ENCODE measurements at places on chromosomes 12 and 14.

DNA sequence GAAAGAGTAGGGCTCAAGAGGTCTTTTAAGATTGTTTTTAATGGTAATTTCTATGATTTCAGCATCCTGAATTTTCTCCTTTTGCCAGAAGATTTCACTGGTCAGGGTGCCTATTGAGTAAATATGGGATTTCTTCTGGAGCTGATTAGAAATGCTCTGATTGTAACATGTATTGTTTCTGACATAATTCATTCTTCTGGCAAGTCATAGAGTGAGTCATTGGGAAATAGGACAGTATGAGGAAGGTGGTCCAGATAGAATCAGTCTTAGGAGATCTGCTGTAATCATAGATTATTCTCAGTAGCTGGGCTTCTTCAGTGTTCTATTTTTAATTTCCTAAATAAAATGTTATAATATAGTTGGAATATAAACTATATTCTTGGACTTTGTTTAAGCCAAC is 182.0 kb upstream of the NAV3 start:
- H3K27ac ChIP-seq = no peak overlapping the region
- H3K27me3 ChIP-seq = no peaks in the 10 kb centered on the region
- no peak for DNase-seq
- H3K36me3 ChIP-seq = no peaks in the 10 kb centered on the region

DNA sequence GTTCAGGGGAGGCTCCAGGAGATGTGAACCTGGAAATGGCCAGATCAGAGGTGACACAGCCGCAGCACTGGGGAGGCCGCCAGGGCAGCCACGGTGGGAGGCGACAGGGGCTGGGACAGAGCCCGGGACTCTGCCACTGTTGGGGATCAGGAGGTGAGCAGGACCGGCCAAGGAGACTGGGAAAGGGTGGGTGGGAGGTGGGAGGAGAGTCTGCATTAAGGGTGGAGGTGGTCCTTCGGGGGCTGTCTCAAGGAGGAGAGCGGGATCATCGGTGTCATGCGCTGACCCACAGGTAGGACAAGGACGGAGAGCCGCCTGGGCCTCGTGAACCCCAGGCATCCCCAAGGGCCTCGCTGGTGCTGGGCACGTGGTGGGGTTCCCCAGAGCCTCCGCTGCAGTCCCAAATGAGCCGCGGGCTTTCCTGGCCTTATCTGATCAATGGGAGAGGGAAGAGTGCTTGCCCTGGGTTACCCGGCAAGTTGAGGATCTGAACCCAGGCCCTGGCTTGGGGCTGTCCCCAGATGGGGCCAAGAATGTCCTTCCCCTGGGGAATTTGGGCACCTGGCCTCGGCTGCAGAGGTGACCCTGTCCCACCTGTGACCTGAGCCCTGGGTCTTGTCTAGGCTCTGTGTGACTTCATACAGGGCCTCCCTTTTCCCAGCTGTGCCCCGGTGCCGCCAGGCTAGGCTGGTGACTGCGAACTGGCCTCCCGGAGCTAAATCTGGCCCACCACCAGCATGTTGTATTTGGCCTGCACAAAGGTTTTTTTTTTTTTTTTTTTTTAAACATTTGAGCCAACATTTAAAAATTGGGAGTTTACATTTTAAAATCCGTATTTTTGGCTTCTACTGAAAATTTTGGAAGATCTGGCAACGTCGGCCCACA is 13.2 kb downstream of the BEGAIN start:
- no peaks in the 10 kb centered on the region for H3K36me3 ChIP-seq
- peaks cover 10% of the 10 kb centered on the region for H3K4me1 ChIP-seq
- no peak for DNase-seq
- no peaks in the 10 kb centered on the region for H3K27me3 ChIP-seq
- H3K4me3 ChIP-seq = no peak overlapping the region
- H3K27ac ChIP-seq = no peak overlapping the region

GRCh38 chr12:23742574-23742973 is 206.9 kb downstream of the SOX5 start:
- H3K27me3 ChIP-seq = no peaks in the 10 kb centered on the region
- H3K36me3 ChIP-seq = no peaks in the 10 kb centered on the region
- H3K4me1 ChIP-seq = no peaks in the 10 kb centered on the region
- no peak for DNase-seq
- no peak overlapping the region for H3K27ac ChIP-seq
- H3K4me3 ChIP-seq = no peak overlapping the region

GRCh38 chr12:45587877-45588533 is 141.5 kb upstream of the ARID2 start:
- peaks cover 10% of the 10 kb centered on the region for H3K27me3 ChIP-seq
- no peak overlapping the region for H3K27ac ChIP-seq
- no peaks in the 10 kb centered on the region for H3K36me3 ChIP-seq
- no peak overlapping the region for H3K4me3 ChIP-seq
- no peaks in the 10 kb centered on the region for H3K4me1 ChIP-seq
- no peak for DNase-seq

GRCh38 chr12:24772813-24773212 is 176.1 kb downstream of the BCAT1 start:
- H3K4me1 ChIP-seq = no peaks in the 10 kb centered on the region
- H3K27me3 ChIP-seq = no peaks in the 10 kb centered on the region
- H3K36me3 ChIP-seq = no peaks in the 10 kb centered on the region
- H3K4me3 ChIP-seq = no peak overlapping the region

GRCh38 chr12:3137268-3137781 is 60.1 kb downstream of the TSPAN9 start:
- no peaks in the 10 kb centered on the region for H3K4me1 ChIP-seq
- no peaks in the 10 kb centered on the region for H3K36me3 ChIP-seq
- no peak overlapping the region for H3K27ac ChIP-seq
- no peaks in the 10 kb centered on the region for H3K27me3 ChIP-seq
- DNase-seq = no peak

GRCh38 chr12:122312926-122313325 is 46.6 kb upstream of the VPS33A start:
- H3K36me3 ChIP-seq = peaks cover 35% of the 10 kb centered on the region
- H3K27ac ChIP-seq = no peak overlapping the region
- no peak for DNase-seq
- no peaks in the 10 kb centered on the region for H3K4me1 ChIP-seq

DNA sequence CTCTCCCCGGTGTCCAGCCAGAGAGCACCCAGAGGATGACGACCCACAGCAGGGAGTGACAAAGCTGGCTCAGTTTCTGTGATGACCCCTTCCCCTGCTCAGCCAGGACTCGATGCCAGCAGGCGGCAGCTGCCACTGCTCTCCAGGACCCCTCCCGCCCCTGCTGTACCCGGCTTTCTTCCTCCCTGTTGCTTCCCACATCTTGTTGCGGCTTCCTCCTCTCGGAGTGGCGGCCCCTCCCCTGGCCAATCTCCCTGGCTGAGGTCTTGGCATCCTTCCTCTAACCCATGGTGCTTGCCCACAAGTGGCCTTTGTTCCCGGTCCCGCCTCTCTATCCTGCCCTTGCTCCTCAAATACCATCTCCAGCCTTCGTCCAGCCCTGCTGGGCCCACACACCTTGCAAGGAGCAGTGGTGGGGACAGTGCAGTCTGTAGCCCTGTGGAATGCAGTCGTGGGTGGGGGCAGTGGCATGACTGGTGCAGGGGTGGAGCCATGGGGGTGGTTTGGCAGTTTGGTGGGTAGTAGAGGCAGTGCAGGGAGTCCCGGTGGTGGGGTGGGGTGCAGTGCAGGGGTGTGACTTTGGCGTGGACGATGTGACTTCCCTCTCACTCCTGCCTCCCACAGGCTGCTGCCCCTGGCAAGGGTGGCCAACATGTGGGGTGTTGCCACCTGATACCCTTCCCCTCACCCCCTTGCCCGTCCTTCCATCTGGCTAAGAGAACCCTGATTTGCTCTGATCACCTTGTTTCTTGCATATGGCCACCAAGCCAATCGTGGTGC is 16.3 kb upstream of the BEGAIN start:
- no peak overlapping the region for H3K27ac ChIP-seq
- H3K4me1 ChIP-seq = no peaks in the 10 kb centered on the region
- H3K4me3 ChIP-seq = no peak overlapping the region
- no peaks in the 10 kb centered on the region for H3K27me3 ChIP-seq

DNA sequence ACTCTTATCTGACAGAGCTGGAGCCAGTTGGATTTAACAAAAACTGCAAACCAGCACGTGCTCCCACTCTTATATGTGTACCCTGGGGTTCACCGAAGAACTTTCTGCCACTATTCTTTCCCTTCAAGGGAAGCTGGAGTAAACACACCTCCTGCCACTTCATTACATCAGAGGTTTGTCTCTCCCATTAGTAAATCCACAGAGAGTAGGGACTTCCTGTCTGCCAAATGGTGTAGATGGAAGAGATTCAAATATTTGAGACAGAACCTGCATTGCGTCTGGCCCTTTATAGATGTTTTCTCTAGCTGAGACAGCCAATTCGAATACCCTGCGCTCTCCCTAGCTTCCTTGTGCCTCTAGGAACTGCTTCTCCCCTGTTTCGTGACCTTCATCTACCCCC is 29.1 kb upstream of the AEBP2 start:
- H3K27me3 ChIP-seq = no peaks in the 10 kb centered on the region
- H3K4me3 ChIP-seq = no peak overlapping the region
- H3K36me3 ChIP-seq = no peaks in the 10 kb centered on the region
- no peak for DNase-seq
- no peaks in the 10 kb centered on the region for H3K4me1 ChIP-seq

GRCh38 chr12:98791406-98791805 is 146.3 kb downstream of the APAF1 start:
- no peaks in the 10 kb centered on the region for H3K36me3 ChIP-seq
- no peaks in the 10 kb centered on the region for H3K4me1 ChIP-seq
- no peak overlapping the region for H3K27ac ChIP-seq
- no peak overlapping the region for H3K4me3 ChIP-seq
- no peak for DNase-seq

DNA sequence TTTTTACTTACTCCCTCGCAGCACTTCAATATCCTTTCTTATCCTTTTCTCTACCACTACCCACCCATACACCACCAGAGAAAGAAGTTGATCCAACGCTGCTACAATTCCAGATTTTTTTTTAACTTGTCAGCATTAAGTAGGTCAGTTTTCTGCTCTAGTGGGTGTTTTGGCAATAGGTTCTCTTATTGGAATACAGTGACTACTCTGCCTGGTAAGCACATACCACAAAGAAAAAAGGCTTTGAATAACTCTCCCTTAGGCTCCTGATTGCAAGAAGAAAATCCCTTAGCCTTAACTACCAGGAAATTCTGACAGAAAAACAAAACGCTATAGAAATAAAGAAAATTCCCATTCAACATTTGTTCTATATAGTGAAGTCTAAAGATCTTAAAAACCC is 72.0 kb downstream of the NUMB start:
- H3K4me3 ChIP-seq = no peak overlapping the region
- no peaks in the 10 kb centered on the region for H3K36me3 ChIP-seq
- H3K27me3 ChIP-seq = no peaks in the 10 kb centered on the region

- H3K27ac ChIP-seq = peak overlapping the region; percentile 39
- peak; percentile 78 for DNase-seq
- H3K27me3 ChIP-seq = no peaks in the 10 kb centered on the region
- peak overlapping the region; percentile 29 for H3K4me3 ChIP-seq
These were observed 52.4 kb upstream of the CAPRIN2 start for GRCh38 chr12:30806989-30807694.

DNA sequence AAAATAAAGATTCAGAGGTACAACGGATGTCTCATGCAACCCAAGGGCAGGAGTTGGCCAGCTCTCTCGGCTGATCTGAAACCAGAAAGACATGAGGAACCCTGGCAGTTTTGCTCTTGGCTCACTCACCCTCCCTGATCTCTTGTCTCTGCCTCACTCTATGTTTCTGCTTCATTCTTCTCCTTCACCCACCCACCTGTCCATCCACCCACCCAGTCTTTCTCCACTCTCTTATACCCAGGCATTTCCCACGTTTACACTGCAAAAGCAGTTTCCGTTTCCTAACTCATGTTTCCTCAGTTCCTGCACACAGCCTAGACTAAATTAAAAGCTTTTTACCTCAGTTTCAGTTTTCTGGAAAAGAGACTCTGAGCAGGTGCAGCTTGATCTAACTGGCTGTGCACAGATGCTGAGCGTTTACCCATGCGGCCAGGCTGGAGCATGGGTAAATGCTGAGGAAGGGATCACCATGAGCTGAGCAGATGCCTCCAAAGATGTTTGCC is 157.6 kb downstream of the PRKCH start:
- no peaks in the 10 kb centered on the region for H3K36me3 ChIP-seq
- H3K27me3 ChIP-seq = no peaks in the 10 kb centered on the region

DNA sequence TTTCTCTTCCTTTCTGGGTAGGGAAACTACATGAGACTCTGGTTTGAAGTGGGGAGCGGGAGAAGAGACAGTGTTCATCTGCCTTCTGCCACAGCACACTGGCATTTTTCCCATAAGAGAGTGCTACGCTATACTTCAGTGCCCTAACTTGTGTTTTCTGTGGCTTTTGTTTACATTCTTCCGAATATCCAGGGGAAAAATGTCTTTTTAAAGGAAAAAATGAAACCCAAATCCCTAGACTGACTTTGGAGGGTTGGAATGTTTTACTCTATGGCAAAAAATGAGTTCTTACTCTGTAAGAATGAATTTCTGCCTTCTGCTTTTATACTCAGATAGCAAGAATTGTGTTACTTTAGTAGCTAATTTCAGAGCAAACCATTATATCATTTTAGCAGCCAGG is 88.1 kb upstream of the TMEM263 start:
- H3K36me3 ChIP-seq = no peaks in the 10 kb centered on the region
- no peaks in the 10 kb centered on the region for H3K27me3 ChIP-seq
- H3K4me3 ChIP-seq = no peak overlapping the region
- H3K4me1 ChIP-seq = no peaks in the 10 kb centered on the region
- H3K27ac ChIP-seq = no peak overlapping the region

DNA sequence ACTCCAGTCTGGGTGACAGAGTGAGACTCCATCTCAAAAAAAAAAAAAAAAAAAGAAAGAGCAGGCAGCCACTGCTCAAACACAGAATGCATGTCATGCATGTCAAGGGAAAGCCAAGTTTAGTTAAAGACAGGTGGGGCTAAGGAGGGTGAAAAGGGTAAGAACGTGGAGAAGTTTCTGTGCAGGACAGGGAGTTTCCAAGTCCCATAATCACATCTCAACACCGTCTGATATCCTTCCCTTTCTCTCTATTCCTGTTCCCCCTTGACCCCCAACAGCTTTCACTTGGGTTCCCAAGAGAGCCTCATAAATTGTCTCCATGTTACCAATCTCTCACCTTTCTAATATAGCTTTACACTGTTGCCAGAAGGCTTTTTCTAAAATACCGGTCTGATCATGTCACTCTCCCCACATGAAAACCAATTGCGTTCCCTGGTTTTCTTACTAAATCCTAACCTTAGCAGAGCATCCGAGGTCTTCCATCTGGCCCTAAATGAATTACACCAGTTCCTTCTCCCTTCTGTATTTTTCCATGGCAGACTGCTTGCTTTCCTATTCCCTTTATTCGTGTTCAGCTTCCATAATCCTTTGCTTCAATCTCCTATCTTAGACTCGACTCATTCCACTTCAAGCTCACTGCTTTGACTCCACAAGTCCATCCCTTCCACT is 37.0 kb downstream of the LIMA1 start:
- H3K4me3 ChIP-seq = no peak overlapping the region
- no peak for DNase-seq
- no peaks in the 10 kb centered on the region for H3K36me3 ChIP-seq
- H3K27me3 ChIP-seq = no peaks in the 10 kb centered on the region
- H3K4me1 ChIP-seq = peaks cover 66% of the 10 kb centered on the region

- H3K4me1 ChIP-seq = no peaks in the 10 kb centered on the region
- no peak overlapping the region for H3K27ac ChIP-seq
- H3K4me3 ChIP-seq = no peak overlapping the region
- DNase-seq = no peak
- H3K36me3 ChIP-seq = no peaks in the 10 kb centered on the region
These were observed 1482.7 kb downstream of the AACS start for GRCh38 chr12:126547905-126548304.

GRCh38 chr12:64229240-64229639 is 7.1 kb upstream of the KICS2 start:
- no peak for DNase-seq
- no peaks in the 10 kb centered on the region for H3K27me3 ChIP-seq
- no peaks in the 10 kb centered on the region for H3K4me1 ChIP-seq
- H3K4me3 ChIP-seq = no peak overlapping the region
- no peak overlapping the region for H3K27ac ChIP-seq

Data from Panc1 (cell line).